ENCODE measurements at places on chromosomes 2 and 18.

DNA sequence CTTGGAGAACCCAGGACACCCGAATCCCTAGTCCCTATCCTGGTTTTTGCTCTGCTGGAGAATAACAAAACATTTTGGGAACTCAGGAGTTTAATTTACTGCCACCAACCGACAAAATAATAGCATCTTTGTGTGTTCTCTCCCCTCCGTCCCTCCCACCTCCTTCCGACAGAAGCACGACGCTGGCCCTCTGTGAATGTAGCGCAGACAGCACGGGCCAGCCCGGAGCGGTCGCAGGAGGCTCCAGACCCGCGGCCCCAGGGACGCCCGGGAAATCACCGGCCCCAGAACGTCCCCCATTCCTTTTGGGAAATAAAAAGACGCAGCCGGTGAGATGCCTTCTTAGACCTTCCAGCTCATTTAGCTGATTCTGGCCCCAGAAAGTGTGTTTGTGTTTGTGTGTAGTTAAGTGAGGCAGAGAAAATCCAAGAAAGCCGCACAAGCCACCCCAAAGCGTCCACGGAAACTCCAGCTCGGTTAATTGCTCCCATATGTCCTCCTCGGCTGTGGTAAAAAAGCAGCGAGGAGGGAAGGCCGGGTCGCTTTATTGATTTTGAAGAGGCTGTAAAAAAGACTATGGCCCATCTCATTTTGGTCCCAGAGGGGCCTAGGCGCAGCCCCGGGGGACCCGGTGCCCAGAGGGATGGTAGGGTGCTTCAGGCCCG, 577 bp upstream of the TANC1 start:
- peak; percentile 62 for DNase-seq

GRCh38 chr2:173884025-173884802, 81.0 kb downstream of the SP3 start:
- peak; percentile 66 for DNase-seq

GRCh38 chr2:2542966-2543611, 212.0 kb upstream of the MYT1L start:
- no peak for DNase-seq

DNA sequence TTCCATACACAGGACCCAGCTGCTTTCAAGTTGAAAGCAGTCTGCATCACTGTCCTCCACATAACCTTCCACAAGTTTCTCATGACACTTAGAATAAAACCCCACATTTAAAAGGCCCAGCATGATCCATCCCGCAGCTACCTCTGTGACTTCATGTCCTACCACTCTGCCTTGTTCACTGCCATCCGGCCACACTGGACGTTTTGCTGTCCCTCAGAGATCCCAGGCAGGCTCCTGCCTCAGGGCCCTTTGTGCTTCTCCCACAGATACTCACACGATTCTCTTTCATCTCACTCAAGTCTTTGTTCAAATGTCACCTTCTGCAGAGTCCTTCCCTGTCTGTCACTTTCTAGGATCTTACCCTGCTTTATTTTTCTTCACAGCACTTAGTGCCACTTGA, 232.9 kb upstream of the BOD1L2 start:
- DNase-seq = no peak

- DNase-seq = peak; percentile 60
Observed at GRCh38 chr2:225842939-225843338, 443.4 kb downstream of the NYAP2 start.

DNA sequence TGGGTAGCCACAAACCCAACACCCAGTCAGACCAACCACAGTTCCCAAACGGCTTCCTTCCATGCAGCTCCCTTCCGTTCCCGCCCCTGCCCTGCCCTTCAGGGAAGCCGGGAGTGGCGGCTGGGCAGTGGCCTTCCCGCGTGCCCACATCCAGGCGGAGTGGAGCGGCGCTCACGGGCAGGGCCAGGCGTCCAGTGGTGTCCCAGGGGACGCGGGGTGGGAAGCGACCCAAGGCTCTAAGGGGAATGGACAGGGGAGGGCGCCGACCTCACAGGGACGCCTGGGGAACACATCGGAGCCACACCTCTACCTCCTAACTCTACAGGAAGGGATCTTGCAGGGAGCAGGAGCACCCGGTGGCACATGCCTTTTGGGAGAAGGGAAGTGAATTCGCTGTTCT, 225.9 kb upstream of the MGAT5 start:
- no peak for DNase-seq

DNA sequence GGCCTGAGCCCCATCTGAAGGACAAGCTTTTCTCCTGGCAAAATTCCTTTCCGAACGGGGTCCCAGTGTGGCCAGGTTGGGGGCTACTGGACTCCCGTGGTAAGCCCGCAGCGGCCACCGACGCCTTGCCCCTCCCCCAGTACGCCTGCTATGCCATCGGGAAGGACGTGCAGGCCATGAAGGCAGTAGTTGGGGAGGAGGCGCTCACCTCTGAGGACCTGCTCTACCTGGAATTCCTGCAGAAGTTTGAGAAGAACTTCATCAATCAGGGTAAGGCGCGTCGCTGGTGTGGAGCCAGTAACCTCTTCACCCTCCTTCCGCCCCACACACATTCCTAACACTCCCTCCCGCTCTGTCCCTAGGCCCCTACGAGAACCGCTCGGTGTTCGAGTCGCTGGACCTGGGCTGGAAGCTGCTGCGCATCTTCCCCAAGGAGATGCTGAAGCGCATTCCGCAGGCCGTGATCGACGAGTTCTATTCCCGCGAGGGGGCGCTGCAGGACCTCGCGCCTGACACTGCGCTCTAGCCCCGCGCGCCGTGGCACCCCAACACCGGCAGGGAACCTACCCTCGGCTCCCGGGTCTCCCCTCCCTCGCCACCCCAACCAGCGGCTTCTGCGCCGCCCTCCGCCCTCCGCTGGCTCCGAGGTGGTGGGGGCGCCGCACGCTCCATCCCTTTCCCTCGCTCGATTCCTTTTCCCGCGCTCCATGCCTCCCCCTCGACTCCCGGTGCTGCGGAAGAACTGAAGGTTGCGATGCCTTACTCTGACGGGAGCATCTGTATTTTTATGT, 13.6 kb upstream of the ANKRD53 start:
- peak; percentile 70 for DNase-seq

DNA sequence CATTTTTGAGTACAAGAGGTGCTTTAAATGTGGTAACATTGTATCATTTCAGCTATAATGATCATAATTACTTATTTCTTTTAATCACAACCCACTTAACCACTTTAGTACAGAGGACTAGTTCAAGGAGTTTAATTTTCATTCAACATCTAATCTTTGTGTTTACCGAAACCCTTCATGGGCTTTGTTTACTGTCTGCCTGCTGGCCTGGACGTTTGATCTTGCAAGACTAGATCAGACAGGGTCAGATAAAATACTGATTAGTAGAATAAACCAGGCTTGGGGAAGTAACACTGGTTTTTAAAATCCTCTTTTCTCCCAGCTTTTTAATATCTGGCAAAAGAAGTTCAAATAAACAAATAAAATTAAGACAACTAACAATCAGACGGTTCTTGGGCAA, 93.6 kb downstream of the SATB2 start:
- DNase-seq = no peak

Measured in cardiac fibroblast (primary cell).